MM.1S (cell line): ENCODE measurements at places on chromosomes 2 and 18.

DNA sequence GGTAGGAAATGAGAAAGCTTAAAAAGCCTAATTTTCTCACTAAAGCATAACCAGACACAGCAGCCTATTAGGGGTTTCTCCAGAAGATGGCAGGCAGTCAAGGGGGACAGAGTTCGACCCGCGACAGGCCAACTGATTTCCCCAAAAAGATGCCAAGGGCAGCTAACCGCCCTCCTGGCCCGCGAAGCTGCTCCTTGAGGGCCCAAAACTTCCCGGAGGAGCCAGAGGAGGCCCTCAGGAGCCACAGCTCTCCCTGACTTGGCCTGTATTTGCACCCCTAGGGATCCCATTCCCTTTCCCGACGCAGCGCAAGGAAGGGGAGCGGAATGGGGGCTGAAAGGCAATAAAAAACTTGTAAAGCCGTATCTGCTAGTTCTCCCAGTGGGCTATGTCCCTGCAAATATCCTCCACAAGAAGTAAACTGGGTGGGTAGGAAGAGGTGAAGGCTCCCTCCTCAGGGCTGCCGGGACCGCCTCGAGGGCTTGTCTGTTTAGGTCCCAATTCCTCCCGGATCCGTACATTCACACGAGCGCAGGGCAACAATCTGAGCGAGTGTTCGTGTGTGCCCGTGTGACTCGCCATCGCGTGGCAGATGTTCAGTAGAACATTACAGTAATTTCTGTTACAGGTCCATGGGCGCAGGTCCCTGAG lies 756 bp upstream of the NAGK start:
- peak; percentile 18 for DNase-seq

DNA sequence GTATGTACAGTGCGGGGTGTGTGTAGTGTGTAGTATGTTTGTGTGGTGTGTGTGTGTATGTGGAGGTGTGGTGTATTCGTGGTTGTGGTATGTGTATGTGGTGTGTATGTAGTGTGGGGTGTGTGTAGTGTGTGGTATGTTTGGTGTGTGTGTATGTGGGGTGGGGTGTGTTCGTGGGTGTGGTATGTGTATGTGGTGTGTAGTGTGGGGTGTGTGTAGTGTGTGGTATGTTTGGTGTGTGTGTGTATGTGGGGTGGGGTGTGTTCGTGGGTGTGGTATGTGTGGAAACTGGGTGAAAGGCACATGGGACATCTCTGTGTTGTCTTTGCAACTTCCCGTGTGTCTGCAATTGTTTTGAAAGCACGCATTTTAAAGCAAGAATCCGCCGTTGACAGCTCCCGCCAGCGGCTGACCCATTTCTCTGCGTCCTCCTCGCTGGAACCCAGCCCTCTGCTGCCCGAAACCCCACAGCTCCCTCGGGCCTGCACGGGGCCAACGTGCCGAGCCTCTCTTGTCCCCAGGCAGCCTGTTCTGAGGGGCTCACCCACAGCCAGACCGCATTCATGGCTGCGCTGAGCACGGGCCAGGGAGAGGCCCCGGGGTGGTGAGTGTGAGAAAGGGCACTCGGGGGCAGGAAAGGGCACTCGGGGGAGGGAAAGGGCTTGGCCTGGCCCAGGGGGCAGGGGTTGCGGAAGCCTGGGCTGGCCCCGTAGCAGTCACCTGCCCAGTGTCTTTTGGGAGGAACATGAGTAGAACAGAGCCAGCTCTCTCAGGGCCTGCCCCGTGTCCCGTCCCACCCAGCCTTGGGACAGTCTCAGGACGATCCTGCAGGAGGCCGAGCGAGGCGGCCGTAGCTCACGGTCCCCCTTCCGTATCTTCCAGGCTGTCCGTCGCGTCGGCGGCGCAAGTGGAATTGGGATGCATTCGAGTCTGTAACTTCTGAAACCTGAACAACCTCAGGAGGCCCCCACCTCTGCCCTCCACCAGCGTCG lies 61.4 kb downstream of the TWIST2 start:
- no peak for DNase-seq

DNA sequence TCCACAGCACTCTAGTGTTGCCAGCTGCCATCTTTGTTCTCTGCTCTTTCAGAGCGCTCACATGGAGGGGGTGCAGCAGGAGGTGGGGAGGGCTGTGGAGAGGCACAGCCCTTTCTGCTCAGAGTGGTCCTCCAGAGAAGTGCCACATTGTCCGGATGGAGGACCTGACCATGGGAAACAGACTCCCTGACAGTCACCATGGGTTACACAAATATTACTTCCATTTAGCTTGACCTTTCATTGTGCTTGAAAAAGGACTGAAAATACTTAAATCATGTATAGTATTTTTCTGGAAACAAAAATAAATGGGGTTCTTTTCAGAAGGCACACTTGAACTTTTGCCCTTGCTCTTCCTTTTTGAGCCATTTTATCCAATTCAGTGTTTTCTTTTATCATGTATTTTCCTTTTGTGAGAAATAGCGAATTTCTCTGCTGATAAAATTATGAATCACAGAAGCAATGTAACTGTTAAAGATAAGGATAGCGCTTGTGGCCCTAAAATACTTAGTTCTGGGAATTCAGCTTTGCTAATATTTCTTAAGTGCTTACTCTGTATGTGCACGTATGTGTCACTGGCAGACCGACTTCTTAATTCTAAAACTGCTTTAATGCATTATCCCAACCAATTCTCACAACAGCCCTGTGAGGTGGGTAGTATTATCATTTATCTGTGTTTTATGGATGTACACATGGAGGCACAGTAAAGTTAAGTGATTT lies 34.2 kb downstream of the SPATS2L start:
- no peak for DNase-seq

DNA sequence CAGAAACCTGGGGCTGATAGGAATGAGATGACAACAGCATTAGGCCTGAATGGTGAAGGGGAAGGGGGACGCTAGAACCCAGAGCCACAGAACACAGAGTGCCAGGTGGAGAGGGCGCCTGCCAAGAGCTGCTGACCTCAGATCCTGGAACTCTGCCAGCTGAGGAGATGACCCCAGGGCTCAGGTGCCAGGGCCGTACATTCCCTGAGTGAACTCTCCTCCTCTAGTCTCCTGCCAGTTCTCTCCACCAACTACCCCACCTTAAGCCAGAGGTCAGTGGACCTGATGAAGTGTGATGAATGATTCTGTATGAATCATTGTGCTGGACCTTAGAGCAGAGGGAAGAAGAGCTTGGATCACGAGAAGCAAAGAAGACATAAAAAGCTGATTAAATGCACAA lies 1582.2 kb upstream of the ACVR2A start:
- DNase-seq: no peak

DNA sequence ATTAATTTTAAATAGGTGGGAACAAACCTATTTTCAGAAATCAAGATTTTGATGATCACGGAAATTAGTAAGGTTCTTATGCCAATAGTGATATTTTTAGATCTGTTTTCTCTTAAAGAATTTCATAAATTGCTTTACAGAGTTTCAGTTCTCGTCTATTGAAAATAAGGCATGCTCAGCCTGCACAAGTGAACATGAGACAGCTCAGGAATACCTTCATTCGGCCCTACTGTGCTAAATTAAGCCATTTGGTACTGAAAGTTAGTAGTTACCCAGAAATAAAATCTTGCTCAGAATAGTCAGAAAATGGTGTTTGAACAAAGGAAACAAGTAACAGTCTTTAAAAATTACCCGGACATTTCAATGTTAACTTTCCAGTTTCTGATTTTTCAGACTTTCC lies 60.4 kb downstream of the DLGAP1 start:
- DNase-seq: peak; percentile 72

DNA sequence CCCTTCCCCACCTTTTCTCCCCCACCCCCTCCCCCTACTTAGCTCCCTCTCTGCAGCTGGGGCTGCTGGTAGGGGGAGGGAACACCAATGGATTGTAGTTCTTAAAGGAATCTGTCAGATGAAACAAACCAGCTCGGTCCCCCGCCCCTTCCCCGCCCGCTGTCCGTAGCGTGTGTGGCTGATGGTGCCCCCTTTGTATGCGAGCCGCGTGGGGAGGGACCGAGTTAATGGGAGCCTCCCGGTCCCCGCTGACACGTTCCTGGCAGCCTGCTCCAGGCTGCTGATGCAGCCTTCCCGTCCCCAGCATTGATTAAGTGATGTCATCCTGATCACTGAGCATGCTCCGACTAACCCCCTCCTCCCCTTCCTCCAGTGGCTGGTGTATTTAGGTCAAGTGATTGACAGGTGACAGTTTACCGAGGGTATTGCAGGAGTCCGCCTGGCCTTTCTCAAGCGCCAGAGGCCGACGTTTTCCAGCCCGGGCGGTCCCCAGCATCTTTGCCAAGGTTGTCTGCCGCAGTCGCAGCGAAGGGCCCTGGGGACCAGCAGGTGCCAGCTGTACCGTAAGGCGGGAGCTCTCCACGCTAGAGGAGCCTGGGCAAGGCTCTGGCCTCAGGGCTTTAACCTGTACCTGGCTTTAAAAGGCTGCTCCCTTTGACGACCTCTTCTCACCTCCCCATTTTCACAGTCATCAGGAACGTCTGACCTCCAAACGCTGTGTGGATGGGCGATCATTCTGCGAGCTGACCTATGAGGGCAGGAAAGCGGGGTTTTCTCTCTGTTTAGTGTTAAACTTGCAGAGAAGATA lies 1.8 kb downstream of the KIF5C start:
- DNase-seq: no peak

- no peak for DNase-seq
Observed at GRCh38 chr2:102420290-102420689, 2.7 kb upstream of the IL18RAP start.

DNA sequence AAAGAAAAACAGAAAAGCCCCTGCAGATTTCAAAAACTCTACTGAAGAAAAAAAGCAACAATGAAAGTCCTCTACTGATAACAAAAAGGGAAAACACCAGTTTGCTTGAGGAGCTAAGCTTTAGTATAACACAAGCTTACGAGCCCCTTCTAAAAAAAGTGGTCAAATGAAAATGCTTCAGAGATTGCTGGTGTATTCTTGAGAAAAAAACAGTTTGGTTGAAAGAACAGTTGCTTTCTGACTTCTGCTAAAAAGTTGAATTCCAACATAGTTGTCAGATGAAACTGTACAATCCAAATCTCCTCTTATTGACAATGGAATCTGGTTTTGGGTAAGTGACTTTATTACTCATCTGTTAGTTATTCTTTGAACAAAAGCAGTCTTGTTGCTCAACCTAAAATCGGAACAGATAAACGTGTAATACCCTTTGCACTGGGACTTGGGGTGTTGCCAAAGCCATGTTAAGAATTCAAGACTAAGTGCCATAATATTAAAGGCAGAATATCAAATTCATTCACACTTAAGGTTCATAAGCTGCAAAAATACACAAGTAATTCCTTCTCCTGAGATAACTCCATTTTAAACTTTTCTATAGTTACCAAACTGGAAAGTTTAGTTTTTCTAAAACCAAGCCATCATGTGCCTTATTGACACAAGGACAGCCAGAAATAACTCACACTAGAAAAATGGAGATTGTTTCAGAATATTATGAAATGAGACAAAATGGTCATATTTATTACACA lies 45.3 kb upstream of the SPAG16 start:
- no peak for DNase-seq

- DNase-seq: no peak
Observed at GRCh38 chr2:212592695-212593094, 54.1 kb upstream of the ERBB4 start.

DNA sequence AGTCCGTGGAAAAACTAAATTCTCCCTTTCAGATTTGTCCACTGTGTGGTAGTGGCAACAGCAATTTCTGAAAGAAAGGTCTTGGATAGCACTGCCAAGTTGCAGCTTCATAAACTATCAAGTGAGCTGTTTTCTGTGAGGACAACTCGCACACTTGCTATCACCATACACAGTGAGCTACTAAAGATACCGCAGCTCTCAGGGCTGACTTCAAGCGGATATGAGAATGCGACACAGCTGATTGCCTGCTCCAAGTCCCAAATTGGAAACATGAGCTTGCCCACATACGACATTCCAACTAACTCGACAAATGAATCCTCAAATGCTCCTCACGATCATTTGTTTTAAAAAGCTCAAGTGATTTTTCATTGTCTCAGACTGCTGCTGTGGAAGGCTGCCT lies 46.2 kb downstream of the E2F6 start:
- no peak for DNase-seq

- DNase-seq: no peak
Observed at GRCh38 chr2:176566496-176566895, 297.3 kb downstream of the MTX2 start.

DNA sequence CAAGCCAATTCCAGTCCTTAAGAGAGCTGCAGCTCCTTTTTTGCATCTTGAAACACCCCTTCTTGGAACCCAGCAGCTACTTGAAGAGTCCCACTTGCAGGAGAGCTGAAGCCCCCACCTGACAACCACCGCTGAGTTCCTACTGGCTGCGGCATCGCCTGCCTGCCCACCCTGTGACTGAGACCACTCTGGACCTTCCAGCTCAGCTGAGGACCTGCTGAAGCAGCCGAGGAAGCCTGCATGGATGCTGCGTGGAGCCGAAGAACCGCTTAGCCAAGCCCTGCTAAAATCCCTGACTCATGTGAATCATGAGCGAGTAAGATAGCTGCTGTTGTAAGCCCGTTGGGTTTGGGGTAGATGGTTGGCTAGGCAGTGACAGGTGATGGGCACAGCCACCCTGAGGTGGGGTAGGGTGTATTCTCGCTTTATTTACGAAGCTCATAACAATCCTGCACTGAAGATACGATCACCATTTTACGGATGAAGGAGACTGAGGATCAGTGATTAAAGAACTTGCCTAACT lies 78.4 kb downstream of the INHBB start:
- no peak for DNase-seq

DNA sequence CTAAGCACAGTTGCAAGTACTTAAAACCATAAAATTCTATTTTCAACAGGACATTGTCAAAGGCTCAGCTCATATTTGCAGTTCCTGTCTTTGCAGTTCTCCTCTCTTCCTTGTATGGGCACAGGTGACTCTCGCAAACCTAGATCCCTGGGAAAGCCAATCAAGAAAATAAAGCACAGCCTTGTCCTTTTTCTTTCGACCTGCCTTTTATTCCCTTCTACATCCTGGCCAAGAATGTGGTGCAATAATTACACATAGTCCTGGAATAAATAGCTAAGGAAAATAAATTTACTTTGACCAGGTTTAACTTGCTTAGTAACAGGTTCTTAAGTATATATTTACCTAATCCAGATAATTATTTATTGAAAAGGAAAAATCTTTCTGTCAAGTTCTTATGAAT lies 20.2 kb downstream of the ATG16L1 start:
- DNase-seq: no peak

- DNase-seq: no peak
Observed at GRCh38 chr2:217727801-217728200, 275.0 kb downstream of the TNS1 start.

- no peak for DNase-seq
Observed at GRCh38 chr2:177692783-177693269, 300.3 kb downstream of the AGPS start.

DNA sequence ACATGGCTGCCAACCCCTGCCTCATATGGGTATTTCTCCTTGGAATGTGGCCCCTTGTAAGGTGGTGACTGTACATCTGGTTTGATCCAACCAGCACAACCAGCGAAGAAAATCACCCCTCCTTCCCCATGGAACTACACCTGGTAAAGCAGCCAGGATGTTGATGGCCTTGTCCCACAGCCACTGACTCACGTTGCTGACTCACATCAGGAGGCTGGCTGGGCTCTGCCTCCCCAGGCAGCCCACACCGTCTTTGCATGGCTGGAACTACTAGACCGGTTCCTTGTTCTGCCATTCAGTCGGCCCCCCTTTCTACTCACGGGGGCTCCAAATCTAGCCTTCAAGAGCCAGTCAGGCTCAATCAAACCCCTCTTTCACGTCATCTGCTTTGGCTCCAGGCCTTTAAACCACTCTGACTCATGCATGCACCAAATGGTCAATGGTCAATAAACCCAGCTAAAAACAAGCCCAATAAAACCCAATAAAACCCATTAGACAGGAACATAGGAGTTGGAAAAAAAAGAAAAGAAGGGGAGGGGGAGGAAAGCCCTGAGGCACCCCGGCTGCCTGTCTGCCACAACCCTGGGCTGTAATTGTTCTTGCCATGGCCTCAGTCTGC lies 114.8 kb downstream of the PLB1 start:
- DNase-seq: no peak
